Activated CD4-positive, alpha-beta T cell treated with anti-CD3 and anti-CD28 coated beads for 4 hours (primary cell): ENCODE measurements at places on chromosomes 6 and 20.
A peak's percentile ranks its signal among the peaks of the same experiment; 100 is the strongest.

- no peak for DNase-seq
Measured at GRCh38 chr6:42009844-42010184, 40.5 kb upstream of the TAF8 start.

GRCh38 chr6:112148103-112148502 lies 60.7 kb downstream of the FAM229B start:
- no peak for DNase-seq

- no peak for DNase-seq
Measured at GRCh38 chr20:31843288-31843687, 2.1 kb downstream of the FOXS1 start.

GRCh38 chr6:75416443-75416842 lies 77.2 kb downstream of the FILIP1 start:
- no peak for DNase-seq

DNA sequence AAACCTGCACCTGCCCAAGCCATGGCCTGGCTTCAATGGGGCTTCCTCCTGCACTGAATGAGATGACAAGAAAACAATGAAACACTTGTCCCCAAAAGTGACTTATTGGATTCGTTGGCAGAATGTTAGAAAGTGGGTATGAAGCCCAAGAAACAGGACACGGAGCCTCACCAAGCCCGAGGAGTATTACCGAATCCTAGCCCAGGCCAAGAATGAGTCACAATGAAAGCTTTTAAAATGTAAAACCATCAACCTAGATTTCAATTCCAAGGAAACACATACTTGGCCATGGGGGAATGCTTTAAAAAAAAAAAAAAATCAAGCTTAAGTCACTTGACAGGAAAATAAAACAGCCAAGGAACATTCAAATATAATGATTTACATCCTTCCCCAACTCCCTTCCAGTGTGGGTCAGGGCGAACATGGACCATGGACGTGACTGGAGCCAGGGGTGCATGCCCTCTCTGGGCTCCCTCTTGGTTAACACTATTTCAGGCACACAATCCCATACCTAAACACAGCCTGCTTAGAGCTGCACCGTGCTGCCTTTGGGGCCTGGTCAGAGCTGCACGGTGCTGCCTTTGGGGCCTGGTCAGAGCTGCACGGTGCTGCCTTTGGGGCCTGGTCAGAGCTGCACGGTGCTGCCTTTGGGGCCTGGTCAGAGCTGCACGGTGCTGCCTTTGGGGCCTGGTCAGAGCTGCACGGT lies 3.1 kb upstream of the STX16 start:
- DNase-seq, result no peak

DNA sequence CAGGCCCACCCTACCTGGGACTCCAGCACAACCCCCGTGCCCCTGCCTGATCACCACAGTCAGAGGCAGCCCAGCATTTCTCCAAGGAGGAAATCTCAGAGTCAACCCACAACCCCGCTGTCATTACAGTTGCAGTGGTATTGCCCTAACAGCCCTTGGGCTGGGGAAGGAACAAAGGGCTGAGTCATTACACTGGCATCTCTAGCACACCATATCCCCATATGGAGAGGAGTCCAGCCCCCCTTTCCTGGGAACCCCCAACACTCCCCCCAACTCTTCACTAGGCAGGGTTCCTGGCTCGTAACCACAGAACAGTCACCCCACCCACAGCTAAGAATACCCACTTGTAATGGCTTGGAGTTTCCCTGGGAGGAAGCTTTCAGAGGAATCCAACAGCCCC lies 149.4 kb upstream of the OGFRL1 start:
- no peak for DNase-seq

DNA sequence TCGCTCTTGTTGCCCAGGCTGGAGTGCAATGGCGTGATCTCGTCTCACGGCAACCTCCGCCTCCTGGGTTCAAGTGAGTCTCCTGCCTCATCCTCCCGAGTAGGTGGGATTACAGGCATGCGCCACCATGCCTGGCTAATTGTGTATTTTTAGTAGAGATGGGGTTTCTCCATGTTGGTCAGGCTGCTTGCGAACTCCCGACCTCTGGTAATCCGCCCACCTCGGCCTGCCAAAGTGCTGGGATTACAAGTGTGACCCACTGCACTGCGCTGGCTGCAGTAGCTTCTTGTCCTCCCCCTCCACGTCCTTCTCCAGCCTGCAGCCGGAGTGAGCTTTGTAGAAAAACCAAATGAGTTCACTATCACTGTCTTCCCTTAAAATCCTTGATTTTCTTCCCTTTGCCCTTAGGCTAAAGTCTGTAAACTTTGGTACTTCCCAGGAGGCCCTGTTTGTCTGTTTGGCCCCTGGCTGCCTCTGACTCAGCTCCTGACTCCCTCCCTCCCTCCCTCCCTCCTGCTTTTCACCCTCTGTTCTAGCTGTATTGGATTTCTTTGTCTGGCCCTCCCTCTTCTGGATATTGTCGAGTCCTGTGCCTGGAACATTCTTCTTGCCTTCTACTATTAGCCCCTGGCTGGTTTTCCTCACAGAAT lies 12.9 kb downstream of the PARD6B start:
- no peak for DNase-seq

GRCh38 chr6:126076992-126077664 lies 90.8 kb downstream of the TRMT11 start:
- no peak for DNase-seq

DNA sequence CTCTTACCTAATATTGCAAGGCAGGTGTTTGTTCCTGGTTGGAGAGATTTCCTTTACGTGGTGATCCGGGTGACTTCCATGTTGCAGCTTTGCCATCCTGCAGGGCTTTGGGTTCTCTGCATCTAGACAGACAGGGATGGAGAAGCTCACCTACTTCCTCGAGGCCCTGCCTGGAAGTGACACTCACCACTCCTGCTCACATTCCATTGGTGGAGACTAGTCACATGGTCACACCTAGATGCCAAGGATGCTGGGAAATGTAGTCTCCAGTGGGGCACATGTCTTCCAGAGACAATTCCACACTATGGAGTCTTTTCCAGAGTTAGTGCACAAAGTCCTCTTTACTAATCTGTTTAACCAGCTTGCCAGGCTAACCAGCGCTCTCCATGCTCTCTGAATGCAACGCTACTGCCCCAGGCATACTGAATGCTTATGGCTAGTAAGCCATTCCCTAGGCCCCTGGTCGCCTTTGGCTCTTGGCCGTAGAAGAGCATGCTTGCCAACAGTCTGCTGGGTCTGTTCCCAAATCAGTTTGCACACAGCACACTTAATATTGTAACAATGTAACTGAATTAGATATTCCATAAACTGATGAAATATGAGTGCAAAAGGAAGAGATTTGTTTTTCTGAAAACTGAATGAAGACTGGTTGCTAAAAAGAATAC lies 6.7 kb upstream of the KCNK15 start:
- DNase-seq, result peak; percentile 24

DNA sequence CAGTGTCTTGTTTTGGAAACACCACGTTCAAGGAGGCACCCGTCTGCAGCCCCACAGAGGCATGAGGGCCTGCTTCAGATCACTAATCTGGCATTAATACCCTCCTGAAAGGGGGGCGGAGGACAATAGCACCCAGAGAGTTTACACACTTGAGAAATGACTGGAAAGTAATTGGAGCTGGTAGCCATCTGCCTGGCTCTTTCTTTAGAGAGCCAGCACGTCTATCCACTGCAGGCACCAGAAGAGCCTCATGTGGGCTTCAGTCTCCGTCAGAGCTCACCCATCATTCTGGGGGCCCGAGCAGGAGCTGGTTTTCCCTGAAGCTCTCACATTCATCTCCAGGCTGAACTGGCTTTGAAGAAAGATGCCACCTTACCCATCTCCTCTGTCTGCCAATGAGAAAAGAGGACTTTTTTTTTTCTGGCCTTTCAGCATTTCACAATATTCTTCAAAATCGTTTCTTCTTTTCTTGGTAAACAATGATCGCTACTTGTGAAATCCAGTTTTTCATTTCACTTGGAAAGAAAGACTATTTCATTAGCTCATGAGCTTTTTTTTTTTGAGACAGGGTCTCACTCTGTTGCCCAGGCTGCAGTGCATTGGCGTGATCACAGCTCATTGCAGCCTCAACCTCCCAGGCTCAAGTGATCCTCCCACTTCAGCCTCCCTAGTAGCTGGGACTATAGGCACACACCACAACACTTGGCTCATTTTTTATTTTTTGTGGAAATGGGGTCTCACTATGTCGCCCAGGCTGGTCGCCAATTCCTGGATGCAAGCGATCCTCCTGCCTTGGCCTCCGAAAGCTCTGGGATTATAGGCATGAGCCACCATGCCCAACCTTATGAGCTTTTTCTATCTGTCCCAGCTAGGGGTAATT lies 124.7 kb upstream of the ZNF217 start:
- no peak for DNase-seq

DNA sequence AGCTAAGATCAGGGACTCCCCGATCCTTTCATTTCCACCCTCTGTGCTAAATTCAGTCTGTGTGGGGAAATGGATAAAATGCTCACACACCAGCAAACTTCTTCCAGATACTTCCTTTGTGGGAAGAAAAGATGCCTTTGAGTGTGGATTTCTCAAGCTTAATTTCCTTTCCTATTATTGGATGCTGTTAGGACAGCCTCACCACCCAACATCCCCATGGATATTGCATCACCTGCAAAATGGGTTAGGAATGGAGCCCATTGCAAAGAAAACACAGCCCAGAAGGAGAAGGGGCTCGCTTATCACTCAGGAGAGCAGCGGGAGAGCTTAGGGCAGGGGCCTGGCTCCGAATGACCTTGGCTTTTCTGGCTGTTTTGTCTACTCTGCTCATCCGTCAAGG lies 272.2 kb downstream of the CDC5L start:
- no peak for DNase-seq

DNA sequence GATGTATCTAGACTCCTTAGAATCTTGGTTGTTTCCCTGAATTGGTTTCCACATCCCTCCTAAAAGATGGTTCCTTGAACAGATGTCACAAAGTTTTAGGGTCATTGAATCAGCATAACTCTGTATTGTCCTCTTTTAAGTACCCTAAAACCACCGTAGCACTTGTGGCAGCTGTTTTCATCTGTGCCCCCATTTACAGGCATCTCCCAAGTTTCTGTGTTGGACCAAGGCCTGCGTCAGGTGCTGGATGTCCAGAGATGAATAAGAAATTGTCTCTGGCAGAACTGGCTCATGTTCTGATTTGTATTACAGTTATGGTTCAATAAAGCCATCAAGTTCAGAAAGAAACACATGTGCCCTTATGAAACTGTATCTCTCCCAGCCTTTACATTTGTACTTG lies 48.3 kb downstream of the CTNNBL1 start:
- no peak for DNase-seq

- DNase-seq, result no peak
Measured at GRCh38 chr6:16249971-16250370, 11.6 kb downstream of the GMPR start.

DNA sequence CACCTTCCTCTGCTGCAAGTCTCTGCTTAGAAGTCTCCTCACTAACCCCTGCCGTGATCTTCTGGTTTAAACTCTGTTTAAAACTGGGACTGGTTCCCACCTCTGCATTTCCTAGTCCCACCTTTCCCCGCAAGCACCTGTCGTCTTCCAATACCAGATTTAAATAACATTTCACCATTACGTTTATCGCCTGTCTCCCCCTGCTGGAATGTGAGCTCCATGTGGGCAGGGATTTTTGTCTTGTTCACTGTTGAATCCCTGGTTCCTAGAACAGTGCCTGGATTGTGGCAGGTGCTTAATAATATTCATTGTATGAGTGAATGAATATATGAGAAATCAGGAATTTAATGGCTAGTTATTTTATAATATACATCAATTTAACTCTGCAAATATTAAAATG lies 2.7 kb downstream of the GUCA1A start:
- no peak for DNase-seq
